ENCODE measurements at places on chromosomes 1 and 21. TPM values are rescaled to one million over a fixed set of nuclear protein-coding genes. Genes with fewer than 3 reads are reported as not detected.

DNA sequence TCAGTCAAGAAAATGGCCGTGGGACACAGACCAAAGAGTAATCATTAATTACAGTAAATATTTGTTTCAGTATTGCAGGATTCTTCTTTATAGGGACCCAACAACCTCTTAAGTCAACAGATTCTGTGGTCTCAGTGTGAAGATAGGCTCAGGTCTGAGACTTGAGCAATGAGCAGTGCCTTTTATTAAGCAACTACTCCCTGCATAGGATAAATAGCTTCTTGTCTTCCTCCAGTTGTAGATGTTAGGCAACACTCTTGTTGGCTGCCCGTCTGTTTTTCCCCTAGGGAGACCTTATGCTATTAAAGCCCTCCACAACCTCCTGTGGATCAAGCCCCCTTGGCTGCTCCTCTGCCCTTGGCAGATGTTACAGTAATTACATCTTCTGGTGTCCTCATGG lies 1.8 kb upstream of the OMA1 start:
- no peaks in the 10 kb centered on the region for H3K36me3 ChIP-seq
- no peak for DNase-seq
- H3K27me3 ChIP-seq = peaks cover 1% of the 10 kb centered on the region
- H3K4me1 ChIP-seq = peaks cover 15% of the 10 kb centered on the region
- no peak overlapping the region for H3K4me3 ChIP-seq
- no peak overlapping the region for H3K27ac ChIP-seq

DNA sequence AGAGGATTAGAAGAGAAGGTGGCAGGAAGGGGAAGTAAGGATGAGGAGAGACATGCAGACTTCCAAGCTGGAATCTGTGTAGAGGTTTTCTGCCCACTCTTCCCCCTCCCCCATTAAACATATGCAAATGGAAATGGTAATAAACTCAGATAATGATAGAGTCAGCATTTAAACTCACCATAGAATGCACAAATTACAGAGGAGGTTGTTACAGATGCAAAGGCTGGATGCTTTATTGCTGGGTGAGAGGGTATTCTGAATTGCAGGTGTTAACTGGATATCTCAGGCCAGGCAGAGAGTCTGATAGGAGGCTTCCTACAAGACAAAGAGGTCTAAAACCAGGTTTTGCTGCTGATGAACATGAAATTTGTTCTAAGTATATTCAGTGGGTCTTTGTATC lies 372.5 kb downstream of the SEC16B start:
- no peak for DNase-seq
- H3K27ac ChIP-seq = no peak overlapping the region
- no peak overlapping the region for H3K4me3 ChIP-seq
- H3K4me1 ChIP-seq = no peaks in the 10 kb centered on the region

DNA sequence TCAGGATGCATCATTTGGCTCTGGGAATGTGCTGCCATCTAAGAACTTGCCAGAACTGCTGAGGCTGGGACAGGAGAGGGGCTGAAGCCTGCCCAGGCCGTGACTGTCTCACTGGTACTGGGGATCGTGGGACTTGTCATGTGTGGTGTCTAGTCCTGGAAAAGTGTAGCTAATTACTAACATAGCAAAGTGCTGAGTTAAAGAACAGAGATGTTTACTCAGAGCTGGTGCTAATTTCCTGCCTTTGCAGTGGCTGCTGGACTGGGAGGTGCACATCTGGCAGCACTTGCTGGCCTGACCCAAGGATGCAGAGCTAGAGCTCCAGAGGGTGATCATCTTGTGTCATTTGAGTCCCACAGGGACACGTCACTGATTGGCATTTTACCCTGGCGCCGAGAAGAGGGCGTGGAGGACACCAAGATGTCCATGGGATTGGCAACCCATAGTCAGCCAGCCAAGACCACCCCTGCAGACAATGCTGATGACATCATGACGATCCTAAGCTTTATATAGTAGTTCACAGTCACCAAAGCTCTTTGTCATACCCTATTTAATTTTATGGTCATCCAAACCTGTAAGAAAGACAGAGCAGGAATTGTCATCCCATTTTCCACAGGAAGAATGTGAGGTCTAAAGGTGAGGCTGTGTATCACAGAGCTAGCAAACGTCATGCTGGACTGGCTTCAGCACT lies 110.1 kb upstream of the SLC44A3 start:
- peaks cover 3% of the 10 kb centered on the region for H3K4me1 ChIP-seq
- no peak overlapping the region for H3K4me3 ChIP-seq
- H3K27ac ChIP-seq = no peak overlapping the region
- no peaks in the 10 kb centered on the region for H3K36me3 ChIP-seq

DNA sequence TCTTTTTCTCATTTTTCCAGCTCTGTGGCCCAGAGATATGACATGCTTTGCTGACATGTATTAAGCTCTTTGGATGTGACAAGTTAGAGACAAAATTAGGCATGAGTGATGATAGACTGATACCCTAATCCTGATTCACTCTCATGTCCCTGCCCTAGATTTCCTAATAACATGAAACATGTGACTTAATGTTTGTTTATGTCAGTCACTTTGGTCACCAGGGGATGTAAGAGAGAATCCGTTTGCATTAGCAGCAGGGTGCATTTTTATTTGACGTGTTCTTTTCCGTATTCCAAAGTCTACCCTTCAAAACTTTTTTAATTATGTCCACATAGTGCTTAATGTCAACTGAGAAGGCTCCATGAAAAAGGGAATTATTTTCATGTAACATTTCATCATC lies 192.4 kb downstream of the HMCN1 start:
- DNase-seq = no peak
- no peaks in the 10 kb centered on the region for H3K4me1 ChIP-seq
- no peaks in the 10 kb centered on the region for H3K36me3 ChIP-seq

DNA sequence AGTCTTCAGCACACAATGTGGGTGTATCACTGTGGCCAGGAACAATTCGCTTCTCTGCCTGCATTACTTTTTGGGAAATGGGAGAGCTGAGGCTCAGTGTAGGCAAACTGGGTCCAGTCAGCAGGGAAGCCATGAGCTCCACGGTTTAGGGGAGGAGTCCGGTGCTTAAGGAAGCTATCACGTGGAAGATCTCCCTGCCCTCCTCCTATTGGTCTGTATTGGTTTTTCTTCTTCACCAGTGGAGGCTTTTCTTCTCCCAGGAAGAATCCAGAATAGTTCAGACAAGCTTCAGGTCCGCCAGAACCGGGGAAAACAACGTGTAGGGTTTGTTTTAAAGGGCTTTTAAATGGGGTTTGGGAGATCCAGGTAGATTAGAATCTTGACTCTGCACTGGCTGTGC lies 156.2 kb upstream of the CAMK1G start:
- DNase-seq = no peak
- H3K4me3 ChIP-seq = no peak overlapping the region
- no peaks in the 10 kb centered on the region for H3K36me3 ChIP-seq
- H3K27ac ChIP-seq = no peak overlapping the region
- H3K27me3 ChIP-seq = peaks cover 11% of the 10 kb centered on the region

GRCh38 chr21:43861706-43862105 lies 3.3 kb upstream of the AGPAT3 start:
- H3K27me3 ChIP-seq = no peaks in the 10 kb centered on the region
- no peak overlapping the region for H3K27ac ChIP-seq
- H3K36me3 ChIP-seq = no peaks in the 10 kb centered on the region
- no peak for DNase-seq

DNA sequence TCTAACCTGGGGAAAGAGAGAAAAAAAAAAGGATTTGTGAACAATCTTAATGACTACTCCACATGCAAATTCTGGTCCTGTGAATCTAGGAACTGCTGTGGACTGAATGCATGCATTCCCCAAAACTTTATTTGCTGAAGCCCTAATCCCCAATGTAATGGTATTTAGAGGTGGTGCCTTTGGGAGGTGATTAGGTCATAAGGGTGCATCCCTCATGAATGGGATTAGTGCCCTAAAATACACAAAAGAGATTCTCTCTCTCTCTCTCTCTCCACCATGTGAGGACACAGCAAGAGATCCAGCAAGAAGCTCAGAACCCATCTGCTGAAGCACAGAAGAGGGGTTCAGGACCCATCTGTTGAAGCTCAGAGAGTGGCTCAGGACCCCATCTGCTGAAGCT lies 26.2 kb upstream of the KIRREL1 start:
- no peak for DNase-seq
- H3K27ac ChIP-seq = no peak overlapping the region
- H3K36me3 ChIP-seq = no peaks in the 10 kb centered on the region
- H3K4me3 ChIP-seq = no peak overlapping the region

- no peak overlapping the region for H3K4me3 ChIP-seq
- H3K4me1 ChIP-seq = peaks cover 4% of the 10 kb centered on the region
- H3K27ac ChIP-seq = no peak overlapping the region
Measured at GRCh38 chr1:25520446-25521061, 22.9 kb upstream of the LDLRAP1 start.

- H3K4me1 ChIP-seq = peaks cover 5% of the 10 kb centered on the region
- no peak for DNase-seq
- peaks cover 7% of the 10 kb centered on the region for H3K36me3 ChIP-seq
Measured at GRCh38 chr1:92085727-92086126, 5.6 kb downstream of the BTBD8 start.

GRCh38 chr1:24912376-24913273 lies 17.5 kb downstream of the RUNX3 start:
- H3K4me1 ChIP-seq = peaks cover 55% of the 10 kb centered on the region
- H3K27ac ChIP-seq = peak overlapping the region; percentile 95
- no peaks in the 10 kb centered on the region for H3K27me3 ChIP-seq
- peak; percentile 43 for DNase-seq
- H3K4me3 ChIP-seq = no peak overlapping the region
- H3K36me3 ChIP-seq = peaks cover 37% of the 10 kb centered on the region

GRCh38 chr1:91997607-91998195 lies 32.1 kb upstream of the EPHX4 start:
- no peak overlapping the region for H3K4me3 ChIP-seq
- H3K4me1 ChIP-seq = no peaks in the 10 kb centered on the region
- peaks cover 17% of the 10 kb centered on the region for H3K27me3 ChIP-seq
- no peaks in the 10 kb centered on the region for H3K36me3 ChIP-seq
- H3K27ac ChIP-seq = no peak overlapping the region

- peaks cover 14% of the 10 kb centered on the region for H3K27me3 ChIP-seq
- no peak for DNase-seq
- peaks cover 6% of the 10 kb centered on the region for H3K4me1 ChIP-seq
- peaks cover 2% of the 10 kb centered on the region for H3K36me3 ChIP-seq
- no peak overlapping the region for H3K27ac ChIP-seq
Measured at GRCh38 chr1:200542162-200542561, 78.4 kb downstream of the KIF14 start.

DNA sequence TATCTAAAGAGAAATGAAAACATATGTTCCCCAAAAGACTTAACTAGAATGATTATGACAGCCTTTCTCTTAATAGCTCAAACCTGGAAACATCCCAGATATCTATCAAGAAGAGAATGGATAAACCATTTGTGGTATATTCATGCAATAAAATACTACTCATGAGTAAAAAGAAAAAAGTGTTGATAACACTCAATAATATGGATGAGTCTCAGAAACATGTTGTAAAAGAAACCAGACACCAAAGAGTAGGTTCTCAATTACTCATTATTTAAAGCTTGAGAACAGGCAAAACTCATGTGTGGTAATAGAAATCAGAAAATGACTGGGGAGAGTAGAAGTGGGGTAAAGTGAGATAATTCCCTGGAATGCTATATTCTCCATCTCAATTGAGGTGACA lies 154.1 kb downstream of the PHTF1 start:
- no peak for DNase-seq
- H3K4me3 ChIP-seq = no peak overlapping the region
- no peaks in the 10 kb centered on the region for H3K27me3 ChIP-seq
- H3K36me3 ChIP-seq = peaks cover 5% of the 10 kb centered on the region

Gene UTS2
- total RNA-seq = 2.0 TPM
